ENCODE measurements at places on chromosomes 2 and 18.
A peak's percentile ranks its signal among the peaks of the same experiment; 100 is the strongest.

- no peak overlapping the region for H3K4me3 ChIP-seq
- no peaks in the 10 kb centered on the region for H3K4me1 ChIP-seq
- H3K27ac ChIP-seq = no peak overlapping the region
- H3K27me3 ChIP-seq = peaks cover 1% of the 10 kb centered on the region
- DNase-seq = no peak
- no peaks in the 10 kb centered on the region for H3K36me3 ChIP-seq
These were observed 229.5 kb upstream of the ZC3H15 start for GRCh38 chr2:186256540-186256939.

DNA sequence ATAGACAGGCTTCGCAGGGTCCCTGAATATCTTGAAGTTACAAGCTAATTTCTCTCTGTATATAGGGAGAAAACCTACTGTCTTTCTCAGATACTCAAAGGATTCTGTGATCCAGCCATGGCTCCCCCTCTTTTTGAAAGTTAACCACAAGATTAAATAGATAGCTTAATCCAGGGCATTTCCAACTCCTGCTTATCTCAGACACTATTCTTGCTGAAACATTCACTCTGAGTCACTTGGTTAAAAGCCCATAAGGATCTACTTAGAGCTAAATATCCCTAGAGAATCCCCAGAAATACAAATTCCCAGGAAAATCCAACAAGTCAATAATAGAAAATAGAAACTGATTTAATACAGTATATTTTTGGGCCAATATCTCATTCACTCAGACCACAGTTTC, 179.1 kb upstream of the LYPD1 start:
- no peaks in the 10 kb centered on the region for H3K36me3 ChIP-seq
- no peaks in the 10 kb centered on the region for H3K27me3 ChIP-seq
- no peak for DNase-seq
- no peak overlapping the region for H3K27ac ChIP-seq
- no peaks in the 10 kb centered on the region for H3K4me1 ChIP-seq

DNA sequence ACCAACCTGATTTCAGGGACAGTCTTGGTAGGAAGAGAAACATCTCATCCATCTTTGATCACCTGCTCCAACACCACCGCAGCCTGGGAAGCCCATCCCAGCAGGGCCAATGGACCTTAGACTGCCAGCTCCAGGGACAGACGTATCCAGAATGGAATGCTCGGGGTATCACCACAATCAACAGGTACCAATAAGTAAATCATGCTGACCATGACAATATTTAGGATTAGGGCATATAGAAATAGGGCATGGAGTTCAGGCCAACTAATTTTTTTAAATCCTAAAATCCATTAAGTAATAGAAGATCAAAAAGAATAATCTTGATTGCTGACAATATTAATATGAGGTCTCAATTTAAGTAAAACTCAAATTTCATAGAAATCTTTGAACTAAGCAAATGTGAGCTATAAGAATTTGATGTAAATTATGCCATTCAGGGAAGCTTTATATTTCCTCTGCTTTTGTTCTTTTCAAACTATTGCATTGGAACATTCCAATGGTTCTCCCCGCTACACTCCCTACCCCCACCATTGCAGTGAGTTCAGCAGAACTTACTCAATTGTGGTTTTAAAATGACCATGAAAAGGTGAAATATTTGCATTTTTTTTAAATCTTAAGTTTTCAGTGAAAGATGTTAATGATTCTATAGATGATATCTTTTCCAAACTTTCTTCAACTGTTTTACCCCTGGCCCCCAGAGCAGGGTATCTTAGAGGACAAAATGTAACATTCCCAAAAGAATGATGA, 138.6 kb downstream of the DNER start:
- peaks cover 9% of the 10 kb centered on the region for H3K27me3 ChIP-seq
- no peak overlapping the region for H3K4me3 ChIP-seq
- H3K4me1 ChIP-seq = no peaks in the 10 kb centered on the region
- no peaks in the 10 kb centered on the region for H3K36me3 ChIP-seq

DNA sequence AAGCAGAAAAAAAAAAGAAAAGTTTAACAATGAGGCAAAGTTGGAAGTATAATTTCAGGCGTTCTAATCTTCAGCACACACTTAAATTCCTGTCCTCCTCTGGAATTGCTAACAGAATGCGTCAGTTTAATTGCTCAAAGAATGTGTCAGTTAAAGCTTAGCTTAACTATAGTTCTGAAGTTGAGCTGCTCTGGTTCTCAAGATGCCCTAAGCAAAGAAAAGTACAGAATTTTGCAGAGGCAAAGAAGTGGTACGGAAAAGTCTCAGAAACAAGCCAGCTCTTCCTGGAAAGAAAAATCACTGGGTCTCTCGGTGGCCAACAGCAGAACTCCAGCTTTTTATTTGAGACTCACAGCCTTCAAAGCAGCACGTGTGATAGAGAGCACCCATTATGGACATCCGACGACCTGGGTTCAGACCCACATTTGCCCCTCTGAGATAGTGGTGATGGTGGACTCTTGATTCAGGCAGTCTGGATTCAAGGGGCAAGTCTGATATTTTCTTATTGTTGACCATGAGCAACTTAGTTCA, 22.2 kb upstream of the MYO3B start:
- H3K4me3 ChIP-seq = no peak overlapping the region
- H3K36me3 ChIP-seq = no peaks in the 10 kb centered on the region
- no peak for DNase-seq
- peaks cover 6% of the 10 kb centered on the region for H3K27me3 ChIP-seq
- H3K27ac ChIP-seq = no peak overlapping the region
- H3K4me1 ChIP-seq = no peaks in the 10 kb centered on the region

GRCh38 chr2:119522671-119523070, 1.6 kb downstream of the SCTR start:
- no peak overlapping the region for H3K4me3 ChIP-seq
- H3K4me1 ChIP-seq = no peaks in the 10 kb centered on the region
- DNase-seq = no peak
- H3K27ac ChIP-seq = no peak overlapping the region

DNA sequence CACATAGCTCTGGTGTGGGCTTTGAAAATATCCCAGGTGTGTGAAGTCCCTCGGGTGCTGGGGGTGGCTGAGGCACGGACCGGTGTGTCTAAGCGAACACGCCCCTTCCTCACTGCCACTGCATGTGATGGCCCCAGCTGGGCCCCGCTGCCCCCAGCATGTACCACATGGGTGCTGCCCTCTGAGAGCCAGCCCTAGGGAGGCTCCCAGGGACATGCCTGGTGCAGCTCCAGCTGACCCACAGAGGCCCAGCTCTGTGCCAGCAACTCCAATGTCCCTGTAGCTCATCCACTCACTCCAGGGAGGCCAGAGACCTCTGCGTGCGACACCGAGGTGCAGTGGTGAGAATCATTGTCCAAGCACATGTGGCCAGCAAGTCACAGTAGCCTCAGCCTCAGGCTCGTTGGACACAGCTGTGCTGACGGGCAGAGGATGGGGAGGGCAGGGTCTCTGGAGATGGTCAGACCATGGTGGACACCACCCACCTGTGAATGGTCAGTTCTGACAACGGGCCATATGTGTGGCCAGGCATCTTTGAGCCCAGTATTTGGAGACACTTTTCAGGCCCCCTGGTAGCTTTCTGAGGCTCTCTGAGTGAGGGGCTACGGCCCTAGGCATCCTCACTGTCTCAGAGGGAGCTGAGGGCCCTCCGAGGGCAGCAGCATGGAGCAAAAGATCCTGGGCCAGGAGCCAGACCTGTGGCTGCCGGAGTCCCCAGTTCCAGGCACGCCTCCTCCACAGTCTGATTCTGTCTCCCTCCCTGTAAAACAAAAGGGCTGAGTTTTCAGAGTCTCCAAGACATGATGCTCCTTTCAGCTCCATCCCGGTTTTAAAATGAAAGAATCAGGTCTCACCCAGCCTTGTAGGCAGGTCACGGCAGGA, 220.7 kb downstream of the NDUFA10 start:
- no peak overlapping the region for H3K4me3 ChIP-seq
- H3K36me3 ChIP-seq = no peaks in the 10 kb centered on the region
- no peaks in the 10 kb centered on the region for H3K4me1 ChIP-seq
- no peak overlapping the region for H3K27ac ChIP-seq
- H3K27me3 ChIP-seq = peaks cover 7% of the 10 kb centered on the region
- DNase-seq = no peak

- no peaks in the 10 kb centered on the region for H3K27me3 ChIP-seq
- H3K4me1 ChIP-seq = peaks cover 66% of the 10 kb centered on the region
- H3K4me3 ChIP-seq = peak overlapping the region; percentile 88
- H3K27ac ChIP-seq = peak overlapping the region; percentile 87
These were observed 638 bp downstream of the ST3GAL5 start for GRCh38 chr2:85888020-85888683.

DNA sequence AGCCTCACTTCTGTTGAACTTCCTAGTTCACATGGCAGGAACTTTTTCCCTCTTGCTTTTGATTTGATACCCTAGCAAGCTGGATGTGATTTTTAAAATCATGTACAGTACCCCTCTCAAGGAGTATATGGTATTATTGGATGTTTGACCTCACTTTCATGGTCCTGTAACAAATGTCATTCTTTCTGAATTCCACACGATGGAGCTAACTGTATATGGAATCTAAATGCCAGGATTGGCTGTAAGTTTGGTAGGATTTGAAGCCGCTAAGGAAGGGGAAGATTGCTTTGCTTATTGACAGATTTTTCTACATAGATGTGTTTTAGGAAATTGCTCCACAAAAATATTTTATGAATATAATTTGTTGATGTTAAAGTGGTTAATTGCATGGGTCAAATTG, 18.3 kb downstream of the MAIP1 start:
- H3K4me3 ChIP-seq = no peak overlapping the region
- H3K27me3 ChIP-seq = no peaks in the 10 kb centered on the region
- no peak overlapping the region for H3K27ac ChIP-seq
- H3K36me3 ChIP-seq = peaks cover 8% of the 10 kb centered on the region

GRCh38 chr2:6919901-6920742, 2.9 kb downstream of the RNF144A start:
- H3K4me1 ChIP-seq = peaks cover 46% of the 10 kb centered on the region
- H3K4me3 ChIP-seq = no peak overlapping the region
- H3K27me3 ChIP-seq = peaks cover 15% of the 10 kb centered on the region
- no peak overlapping the region for H3K27ac ChIP-seq
- peaks cover 17% of the 10 kb centered on the region for H3K36me3 ChIP-seq
- DNase-seq = no peak
